Lung (tissue), 17 donors: ENCODE measurements at places on chromosomes 1 and 21.
A peak's percentile ranks its signal among the peaks of the same experiment; 100 is the strongest.

DNA sequence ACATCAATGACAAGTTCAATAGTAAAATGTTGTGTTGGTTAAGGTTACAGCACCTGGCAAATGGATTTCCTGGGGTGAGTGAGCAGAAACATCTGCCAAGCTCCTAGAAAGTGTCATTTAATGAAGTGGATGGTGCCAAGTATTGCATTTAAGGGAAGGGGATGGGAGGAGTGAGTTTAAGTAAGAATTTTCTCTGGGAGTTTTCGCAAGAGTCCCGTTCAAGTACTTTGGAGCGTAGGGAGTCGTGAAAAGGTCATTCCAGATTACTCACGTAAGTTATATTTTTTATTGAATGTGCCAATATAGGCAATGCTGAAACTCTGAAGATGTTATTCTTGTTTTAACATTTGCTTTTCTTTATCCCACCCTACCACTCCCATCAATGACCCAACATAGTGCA, 117.4 kb upstream of the RAB3GAP2 start:
- no peak for DNase-seq

DNA sequence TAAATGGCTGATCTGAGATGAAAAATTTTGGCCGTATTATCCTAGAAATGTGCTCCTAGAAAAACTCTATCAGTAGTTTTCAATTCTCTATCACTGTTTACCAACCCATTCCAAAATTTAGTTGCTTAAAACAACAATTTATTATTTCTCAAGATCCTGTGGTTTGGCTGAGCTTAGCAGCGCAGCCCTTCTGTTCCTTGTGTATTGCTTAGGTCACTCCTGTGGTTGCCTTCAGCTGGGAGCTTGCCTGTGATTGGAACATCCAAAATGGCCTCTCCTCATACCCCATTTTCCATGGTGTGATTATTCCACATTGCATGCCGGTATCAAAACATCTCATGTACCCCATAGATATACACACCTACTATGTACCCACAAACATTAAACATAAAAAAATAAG, 22.8 kb upstream of the STUM start:
- DNase-seq, result no peak

- DNase-seq, result no peak
These were observed 24.6 kb upstream of the PLPPR4 start for GRCh38 chr1:99239690-99240089.

GRCh38 chr1:92968138-92969032, 7.1 kb upstream of the DIPK1A start:
- no peak for DNase-seq

DNA sequence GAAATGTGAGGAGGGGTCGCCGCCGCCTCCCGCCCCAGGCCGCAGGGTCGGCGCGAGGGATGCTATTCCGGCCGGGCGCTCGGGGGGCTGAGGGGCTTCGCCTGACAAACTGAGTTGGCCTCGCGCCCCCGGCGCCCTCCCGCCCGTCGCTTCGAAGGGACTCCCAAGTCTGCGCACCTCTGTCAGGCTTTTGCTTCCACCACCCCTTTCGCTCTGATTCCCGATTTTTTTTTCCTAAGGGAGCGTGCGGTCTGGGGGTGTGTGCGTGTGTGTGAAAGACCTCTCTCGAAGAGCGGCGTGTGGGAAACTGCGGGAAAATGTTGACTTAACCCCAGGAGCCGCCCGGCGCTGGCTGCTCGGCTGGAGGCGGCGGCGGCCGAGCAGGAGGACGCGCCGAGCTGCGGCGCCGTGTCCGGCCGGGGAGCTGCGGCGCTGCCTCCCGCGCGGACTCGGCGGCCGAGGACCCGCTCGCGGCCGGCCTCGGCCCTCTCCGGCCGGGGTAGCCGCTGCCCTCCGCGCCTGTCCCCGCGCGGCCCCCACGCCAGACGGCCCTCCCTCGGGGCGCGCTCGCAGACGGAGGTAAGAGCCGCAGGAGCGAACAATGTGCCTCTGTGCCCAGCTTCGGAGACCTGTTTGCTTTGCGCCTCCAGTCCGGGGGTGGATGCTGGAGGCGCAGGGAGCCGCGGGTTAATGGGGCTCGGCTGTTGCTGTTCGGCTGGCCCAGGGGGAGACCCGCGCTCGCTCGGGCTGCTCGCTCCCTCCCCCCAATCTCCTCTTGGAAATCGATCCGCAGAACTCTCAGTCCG, 1.1 kb downstream of the ADGRL2 start:
- peak; percentile 43 for DNase-seq

GRCh38 chr1:184685116-184685515, 69.5 kb downstream of the EDEM3 start:
- DNase-seq, result no peak

- DNase-seq, result peak; percentile 7
These were observed 13.2 kb upstream of the NRAS start for GRCh38 chr1:114729782-114730181.

GRCh38 chr1:175536369-175536768, 207.0 kb downstream of the TNR start:
- DNase-seq, result peak; percentile 57

- DNase-seq, result no peak
These were observed 207.4 kb downstream of the APP start for GRCh38 chr21:25963181-25963580.

GRCh38 chr1:33280091-33280661, 23.9 kb downstream of the ZNF362 start:
- DNase-seq, result no peak

- no peak for DNase-seq
These were observed 54.0 kb downstream of the KIAA0040 start for GRCh38 chr1:175138579-175138978.

DNA sequence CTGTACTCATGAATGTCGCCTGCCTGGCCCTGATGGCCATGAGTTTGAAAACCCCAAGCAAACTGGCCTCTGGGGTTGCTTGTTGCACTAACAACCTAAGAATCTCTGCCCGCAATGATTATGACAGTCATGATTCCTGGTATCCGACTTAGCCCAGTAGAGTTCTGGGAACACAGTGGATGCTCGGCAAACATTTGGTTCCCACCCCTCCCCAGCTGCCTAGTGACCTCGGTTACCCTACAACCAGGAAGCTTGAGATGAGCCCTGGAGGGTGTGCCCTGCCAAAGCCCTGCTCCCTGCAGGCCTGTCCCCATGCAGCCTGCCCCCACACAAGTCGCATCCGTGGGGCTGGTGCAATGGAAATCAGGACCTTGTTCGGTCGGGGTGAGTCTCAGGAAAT, 76.0 kb upstream of the ZBTB40 start:
- no peak for DNase-seq

GRCh38 chr1:109207467-109208103, 6.1 kb upstream of the SARS1 start:
- DNase-seq, result no peak

GRCh38 chr21:36874665-36875064, 91.8 kb downstream of the HLCS start:
- no peak for DNase-seq

DNA sequence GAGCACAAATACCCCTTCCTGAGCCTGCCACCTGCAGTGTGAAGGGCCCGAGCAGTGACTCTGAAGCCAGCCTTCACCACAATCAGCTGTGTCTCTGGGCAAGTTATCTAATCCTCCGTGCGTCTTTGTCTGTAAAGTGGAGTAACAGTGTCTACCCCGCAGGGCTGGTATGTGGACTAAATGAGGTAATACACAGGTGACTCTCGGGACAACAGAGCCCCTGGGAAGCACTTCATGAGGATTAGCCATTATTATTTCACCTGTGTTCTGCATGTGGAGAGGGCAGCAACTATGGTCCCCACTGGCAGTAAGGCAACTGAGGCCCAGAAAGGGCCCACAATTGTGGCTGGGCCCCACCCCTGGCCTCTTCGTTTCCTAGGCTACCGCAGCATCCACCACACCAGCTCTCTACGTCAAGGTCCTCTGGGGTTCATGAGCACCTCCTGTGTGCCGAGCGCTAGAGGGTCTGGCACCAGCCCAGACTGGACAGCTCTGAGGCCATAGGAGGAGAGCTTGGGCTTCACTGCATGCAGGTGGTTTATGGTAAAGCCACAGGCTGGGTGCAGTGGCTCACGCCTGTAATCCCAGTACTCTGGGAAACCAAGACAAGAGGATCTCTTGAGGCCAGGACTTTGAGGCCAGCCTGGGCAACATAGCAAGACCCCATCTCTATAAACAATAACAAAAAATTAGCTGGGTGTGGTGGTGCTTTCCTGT, 41.3 kb upstream of the LRP8 start:
- DNase-seq, result no peak

- no peak for DNase-seq
These were observed 15.2 kb downstream of the LRRN2 start for GRCh38 chr1:204670152-204670927.

DNA sequence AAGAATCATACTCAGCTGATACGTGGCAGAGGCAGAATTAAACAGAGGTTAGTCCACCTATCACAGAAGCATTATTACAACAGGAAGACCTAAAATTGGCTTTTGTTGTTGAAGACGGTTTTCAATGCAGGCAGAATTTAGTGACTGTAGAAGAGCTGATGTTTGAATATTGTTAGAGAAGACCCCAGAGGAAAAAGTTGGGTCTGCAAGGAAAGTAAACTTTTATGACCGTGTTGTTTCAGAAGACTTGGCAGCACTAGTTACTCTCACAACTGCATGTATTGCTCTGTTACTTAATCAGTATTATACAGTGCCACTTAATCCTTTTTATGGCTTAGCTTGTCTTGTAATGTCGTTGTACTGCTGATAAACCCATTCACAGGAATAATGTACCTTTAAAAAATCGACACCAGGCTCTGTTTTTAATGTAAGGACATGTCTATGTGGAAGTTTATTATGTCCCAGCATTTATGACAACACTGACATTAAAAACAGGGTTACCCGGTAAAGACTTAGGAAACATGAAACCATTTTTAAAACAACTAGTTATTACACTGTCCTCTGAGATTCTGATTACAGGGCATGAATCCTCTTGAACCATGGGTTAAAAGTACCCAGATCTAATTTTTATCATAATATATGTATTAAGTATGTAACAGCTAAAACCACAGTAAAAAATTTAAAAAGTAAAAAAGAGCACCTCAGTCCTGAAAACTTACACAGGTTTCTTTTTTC, 235.4 kb downstream of the TTLL7 start:
- DNase-seq, result no peak

DNA sequence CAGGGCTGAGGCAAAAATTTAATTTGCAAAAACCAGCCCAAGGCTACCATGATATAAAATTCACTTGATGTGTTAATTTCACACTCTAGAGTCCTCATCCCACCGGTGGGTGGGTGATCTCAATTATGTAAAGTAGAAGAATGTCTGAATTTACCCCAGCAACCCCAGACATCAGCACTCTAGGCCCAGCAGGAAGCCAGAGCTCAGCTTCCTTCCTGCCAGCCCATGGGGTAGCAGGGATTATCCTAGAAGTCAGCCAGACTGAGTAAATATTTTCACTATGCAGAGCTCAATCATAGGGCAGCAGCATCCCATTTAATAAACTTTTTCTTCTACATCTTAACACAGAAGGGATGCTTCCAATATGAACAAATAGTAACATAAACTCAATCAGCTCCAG, 71.0 kb downstream of the SIPA1L2 start:
- DNase-seq, result no peak

DNA sequence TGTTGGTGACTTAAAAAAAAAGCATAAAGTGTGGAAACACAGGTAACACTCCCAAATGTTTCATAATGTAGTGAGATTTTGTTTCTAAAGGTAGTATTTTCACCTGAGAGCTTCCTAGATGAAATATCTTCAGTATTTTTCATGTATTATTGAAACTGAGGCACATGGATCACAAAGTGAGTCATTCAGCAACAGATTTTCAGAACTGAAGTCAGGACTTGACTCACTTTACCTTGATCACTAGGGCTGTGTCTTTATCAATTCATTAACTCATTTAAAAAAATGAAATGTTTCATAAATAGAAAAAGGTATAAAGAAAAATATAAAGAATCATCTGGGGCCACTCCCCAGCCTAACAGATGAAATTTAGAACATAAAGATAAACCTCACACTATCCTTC, 66.5 kb upstream of the RCC1 start:
- DNase-seq, result no peak

- peak; percentile 82 for DNase-seq
These were observed 5.8 kb upstream of the FAM167B start for GRCh38 chr1:32241001-32241763.

DNA sequence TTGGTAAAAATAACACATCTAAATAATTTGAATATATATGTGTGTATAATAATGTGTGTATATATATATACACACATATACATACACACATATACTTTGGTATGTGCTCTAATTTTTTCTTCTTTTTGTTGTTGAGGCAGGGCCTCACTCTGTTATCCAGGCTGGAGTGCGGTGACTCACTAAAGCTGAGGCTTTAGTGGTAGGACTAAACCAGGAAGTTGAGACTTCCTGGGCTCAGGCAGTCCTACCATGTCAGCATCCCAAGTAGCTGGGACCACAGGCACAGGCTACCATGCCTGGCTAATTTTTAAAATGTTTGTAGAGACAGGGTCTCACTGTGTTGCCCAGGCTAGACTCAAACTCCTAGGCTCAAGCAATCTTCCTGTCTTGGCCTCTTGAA, 46.7 kb upstream of the CXADR start:
- no peak for DNase-seq

DNA sequence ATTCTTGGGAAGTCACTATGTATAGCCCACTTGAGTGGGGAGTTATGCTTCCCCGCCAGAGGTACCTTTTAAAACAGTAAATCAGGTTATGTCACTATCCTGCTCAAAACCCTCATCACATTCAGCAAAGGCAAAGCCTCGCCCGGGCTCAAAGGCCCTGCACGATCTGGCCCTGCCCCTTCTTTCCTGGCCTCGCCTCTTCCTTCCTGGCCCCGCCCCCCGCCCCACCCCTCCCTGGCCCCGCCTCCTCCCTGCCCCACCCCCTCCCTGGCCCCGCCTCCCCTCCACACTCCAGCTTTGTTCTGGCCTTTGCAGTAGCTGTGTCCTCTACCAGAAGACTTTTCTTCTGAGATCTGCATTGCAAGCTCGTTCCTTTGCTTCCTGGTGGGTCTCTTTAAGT, 6.6 kb downstream of the LDLRAD2 start:
- DNase-seq, result no peak
